Fibroblast of skin of left quadriceps (primary cell): ENCODE measurements at places on chromosomes 16 and 17.

GRCh38 chr17:31915456-31916100, 14.1 kb upstream of the UTP6 start:
- DNase-seq = no peak

- DNase-seq = no peak
These were observed 11.4 kb upstream of the OR4D1 start for GRCh38 chr17:58136669-58137279.

- no peak for DNase-seq
These were observed 9.3 kb downstream of the ENDOV start for GRCh38 chr17:80424261-80424660.

DNA sequence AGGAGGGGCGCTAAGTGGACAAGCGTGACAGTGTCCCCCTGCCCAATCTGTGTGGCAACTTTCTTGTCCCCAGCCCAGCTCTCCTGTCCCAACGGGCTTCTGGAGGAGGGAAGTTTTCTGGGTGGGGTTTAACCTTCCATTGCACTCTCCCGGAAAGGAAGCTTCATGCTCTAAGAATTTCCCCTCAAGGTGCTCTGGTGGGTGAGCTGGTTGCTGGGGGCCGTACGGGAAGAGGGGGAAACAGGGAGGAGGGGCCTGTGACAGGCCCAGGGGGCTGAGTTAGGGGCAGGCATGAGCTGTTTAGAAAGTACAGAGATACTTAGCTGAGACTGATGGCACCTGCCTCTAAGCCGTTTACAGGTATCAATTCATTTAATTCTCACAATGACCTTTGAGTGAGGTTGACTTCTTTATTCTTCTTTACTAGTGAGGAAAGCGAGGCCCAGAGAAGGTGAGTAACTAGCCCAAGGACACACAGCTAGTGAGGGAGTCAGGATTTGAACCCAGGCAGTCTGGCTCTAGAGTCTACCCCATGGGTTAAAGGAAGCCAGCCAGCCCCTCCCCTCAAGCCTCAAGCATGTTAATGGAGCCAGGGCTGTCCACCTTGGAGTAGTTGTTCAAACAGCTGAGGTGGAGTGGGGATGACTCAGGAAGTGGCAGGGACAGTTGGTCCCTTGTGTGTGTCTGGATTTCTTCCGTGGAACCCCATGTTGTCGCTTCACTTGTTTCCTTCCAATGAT, 18.9 kb downstream of the ADGRG1 start:
- no peak for DNase-seq

- DNase-seq = no peak
These were observed 1.8 kb downstream of the SLC12A4 start for GRCh38 chr16:67966549-67967182.
